Immature natural killer cell (primary cell): ENCODE measurements at places on chromosomes 5 and 9.

GRCh38 chr5:67493676-67494075 lies 297.1 kb upstream of the CD180 start:
- DNase-seq: no peak

DNA sequence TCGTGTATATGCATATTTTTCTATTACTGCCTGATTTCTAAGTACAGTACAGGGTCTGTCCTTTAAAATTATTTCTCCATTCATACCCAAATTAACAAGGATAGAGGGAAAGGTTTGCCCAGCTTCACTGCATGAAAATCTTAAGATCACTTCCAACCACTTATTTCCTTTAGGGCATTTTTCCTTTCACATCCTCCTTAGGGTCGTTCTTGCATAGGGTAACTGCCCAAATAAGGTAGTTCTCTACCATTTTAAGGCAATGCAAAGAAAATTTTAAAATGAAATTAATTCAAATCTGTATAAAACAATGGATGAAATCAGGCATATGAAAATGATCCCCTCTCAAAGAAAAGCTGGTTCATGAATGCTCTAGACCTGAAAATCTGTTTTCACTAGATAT lies 4.1 kb upstream of the CDC20B start:
- DNase-seq: no peak

DNA sequence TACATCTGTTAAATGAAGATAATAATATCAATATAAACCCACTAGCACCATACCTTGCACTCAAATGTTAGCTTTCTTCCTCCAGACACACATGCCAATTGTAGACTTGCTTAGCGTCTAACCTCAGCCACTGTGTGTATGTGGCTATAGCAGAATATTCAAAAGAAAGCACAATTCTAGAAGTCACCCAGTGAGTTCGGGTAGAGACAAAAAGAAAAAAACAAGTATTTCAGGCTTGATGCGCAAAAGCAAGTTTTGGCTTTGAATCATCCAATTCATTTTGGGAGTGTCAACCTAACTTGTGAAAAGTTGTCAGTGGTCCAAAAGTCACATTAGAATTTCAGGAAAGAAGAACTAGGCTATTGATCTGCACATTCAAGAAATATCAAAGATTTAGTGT lies 167.4 kb downstream of the PRELID2 start:
- DNase-seq: no peak

DNA sequence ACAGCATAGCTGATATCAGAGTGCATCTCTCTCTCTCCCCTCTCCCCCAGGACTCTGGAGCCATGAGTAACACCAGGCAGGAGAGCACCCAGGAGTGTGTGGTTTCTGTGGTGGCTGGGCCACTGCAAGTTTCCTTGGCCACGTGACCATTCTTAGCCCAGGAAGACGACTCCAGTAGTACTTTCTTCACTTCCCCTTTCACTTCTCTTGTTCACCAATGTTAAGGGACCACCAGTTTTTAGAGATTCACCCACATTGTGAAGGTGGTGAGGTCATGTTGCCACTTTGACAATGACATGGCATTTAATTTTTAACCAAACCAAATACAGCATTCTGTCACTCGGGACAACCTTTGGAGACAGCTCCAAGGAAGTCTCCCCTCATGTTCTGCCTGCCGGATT lies 17.9 kb upstream of the DAPK1 start:
- DNase-seq: no peak

DNA sequence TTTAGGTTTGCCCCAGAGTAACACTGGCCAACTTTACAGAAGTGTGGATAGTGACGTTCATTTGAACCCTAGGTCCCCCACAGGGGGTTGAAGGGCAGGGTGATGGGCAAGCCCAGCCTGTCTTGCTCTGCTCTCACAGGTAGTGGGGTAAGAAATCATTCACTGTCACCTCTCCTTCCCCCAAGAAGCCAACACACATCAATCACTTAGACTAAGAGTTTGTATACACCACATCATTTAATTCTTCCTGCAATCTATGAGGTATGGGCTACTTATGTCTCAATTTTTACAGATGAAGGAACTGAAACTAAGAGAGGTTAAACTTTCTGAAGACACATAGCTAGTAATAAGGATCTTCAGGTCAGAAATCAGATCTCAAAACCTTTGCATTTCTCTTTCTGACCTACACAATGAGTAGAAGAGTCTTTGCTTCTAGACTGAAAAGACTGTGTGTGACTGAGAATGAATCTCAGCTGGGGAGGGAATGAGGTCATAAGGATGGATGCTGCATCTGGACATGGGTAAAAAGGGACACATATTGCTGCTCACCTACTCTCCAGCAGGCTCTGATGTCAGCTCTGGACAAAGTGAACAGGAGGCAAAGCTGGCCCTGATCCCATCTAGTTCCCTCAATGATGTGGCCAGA lies 81.0 kb upstream of the EQTN start:
- no peak for DNase-seq

DNA sequence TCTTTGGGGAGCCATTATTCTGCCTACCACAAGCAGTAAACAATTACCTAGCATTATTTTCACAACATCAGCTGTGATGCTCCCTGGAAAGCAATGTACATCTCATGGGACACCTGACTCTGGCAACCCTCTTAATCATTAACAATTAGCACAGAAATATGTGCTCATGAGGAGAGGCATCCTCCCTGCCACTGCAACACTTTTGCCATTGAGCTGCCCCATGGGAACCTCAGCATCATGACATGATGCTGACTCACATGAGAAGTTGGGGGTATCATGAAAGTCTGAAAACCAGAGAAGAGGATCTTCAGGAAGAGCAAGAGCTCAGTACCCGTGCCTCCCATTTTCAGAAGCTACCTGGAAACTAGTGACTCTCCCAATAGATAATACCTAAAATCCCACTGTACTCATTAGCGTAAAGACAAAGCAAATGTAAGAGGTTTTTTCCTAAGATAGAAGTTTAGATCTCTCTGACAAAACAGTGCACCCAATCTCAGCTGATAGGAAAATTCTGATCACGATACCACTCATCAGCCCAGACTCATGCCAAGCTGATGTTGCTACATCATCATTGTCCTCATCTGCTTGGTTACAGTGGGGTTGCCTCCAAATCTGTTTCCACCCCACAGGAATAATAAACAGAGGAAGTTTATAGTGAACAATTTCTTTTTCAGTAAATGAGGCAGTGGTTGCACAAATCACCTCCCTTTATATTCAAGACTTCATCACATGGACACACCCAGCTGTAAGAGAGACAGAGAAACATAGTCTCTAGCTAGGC lies 244.5 kb downstream of the NR2F1-AS1 start:
- DNase-seq: no peak

DNA sequence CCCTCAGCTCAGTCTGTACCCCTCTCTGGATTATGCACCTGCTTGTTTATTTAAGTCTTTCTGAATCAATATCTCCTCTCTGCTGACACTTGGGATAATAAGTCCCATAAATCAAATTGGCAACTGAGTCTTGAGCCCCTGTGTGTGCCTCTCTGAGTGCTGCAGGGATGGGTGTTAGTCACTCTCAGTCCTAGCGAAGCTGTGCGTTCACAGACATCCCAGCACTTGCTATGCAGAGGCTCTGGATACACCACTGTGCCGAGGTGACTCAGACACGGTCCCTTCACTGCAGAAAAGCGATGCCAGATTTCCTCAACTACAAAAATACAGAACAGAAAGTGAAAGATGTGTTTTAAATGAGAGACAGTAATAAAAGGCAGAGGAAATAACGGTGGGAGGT lies 4.1 kb upstream of the KCNMB1 start:
- DNase-seq: no peak

- no peak for DNase-seq
These were observed 36.0 kb upstream of the IL7R start for GRCh38 chr5:35820735-35821134.

DNA sequence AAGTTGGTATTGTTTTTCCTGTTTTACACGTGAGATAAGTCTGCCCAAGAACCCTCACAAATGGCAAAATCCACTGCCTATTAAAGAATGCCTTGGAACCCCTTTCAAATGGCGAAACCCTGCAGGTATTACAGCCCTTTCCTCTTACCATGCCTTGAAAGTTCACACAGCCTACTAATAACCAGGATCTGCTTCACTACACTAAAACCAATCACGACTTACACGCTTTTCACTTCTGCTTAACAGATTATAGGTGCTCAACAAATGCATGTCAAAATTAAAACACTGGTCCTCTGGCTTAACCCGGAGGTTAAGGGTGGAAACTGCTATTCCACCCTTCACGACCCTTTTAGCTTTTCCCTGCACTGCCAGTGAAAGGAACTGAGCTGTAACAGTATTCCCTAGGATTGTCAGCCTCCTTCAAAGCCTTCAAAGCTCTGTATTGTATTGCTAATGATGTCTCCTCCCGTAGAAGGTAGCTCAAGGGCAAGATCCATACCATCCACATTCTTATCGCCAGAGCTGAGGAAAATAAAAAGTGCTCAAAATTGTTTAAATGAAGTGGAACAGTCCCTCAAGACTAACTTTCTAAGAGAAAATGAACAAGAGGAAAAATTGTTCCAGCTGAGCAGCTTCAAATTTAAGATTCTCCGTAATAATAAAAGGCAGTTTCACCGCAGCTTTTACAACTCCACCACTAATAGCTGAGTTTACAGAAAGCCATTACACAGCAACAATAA lies 997 bp downstream of the AUH start:
- DNase-seq: no peak

DNA sequence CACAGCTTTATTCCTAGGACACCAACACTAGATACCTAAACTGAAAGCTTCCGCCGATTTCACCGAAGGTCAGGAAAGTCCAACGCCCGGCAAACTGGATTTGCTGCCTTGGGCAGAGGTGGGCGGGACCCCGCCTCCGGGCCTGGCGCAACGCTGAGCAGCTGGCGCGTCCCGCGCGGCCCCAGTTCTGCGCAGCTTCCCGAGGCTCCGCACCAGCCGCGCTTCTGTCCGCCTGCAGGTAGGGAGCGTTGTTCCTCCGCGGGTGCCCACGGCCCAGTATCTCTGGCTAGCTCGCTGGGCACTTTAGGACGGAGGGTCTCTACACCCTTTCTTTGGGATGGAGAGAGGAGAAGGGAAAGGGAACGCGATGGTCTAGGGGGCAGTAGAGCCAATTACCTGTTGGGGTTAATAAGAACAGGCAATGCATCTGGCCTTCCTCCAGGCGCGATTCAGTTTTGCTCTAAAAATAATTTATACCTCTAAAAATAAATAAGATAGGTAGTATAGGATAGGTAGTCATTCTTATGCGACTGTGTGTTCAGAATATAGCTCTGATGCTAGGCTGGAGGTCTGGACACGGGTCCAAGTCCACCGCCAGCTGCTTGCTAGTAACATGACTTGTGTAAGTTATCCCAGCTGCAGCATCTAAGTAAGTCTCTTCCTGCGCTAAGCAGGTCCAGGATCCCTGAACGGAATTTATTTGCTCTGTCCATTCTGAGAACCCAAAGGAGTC lies at the start of gene CD274:
Gene CD274, plus strand, starts transcription at position 184 of the 733 bp plus-strand sequence. CDS start 5,572 bp downstream, outside the sequence.
- DNase-seq: peak; percentile 81

DNA sequence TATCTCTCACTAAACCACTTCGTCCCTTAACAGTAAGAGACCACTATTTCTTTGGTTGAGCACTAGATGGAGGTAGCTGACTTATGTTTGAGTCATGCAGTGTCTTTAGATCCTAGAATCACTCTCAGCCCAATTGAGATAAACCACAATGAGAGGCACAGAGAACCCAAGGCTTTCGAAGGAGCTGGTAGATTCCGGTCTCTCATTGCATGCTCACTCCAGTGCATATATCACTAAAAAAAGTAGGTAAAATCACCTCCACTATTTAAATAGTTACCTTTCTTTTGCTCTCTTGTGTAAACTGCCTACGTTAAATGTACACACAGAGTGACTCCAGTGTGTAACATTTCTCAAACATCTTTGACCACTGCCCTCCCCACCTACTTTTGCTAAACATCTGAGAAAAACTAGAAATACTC lies 27.6 kb downstream of the ACTL7A start:
- no peak for DNase-seq

DNA sequence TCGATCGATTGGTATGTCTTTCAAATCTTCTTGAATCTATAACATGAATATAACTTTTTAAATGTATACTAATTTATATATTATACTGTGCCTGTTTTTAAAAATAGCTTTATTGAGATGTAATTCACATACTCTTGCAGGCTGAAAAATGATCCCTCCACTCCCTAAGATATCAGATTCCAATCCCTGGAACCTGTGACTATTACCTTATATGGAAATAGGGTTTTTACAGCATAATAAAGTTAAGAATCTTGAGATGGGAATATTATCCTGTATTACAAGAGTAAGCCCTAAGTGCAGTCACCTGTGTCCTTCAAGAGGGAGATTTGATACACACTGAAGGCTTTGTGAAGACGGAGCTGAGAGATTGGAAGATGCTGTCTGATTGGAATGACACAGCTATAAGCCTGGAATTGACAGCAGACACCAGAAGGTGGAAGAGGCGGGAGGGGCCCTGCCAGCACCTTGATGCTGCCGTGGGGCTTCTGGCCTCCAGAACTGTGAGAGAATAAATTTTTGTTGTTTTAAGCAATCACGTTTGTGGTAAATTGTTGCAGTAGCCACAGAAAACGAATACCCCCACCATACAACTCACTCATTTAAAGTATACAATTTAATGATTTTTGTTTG lies 161.3 kb downstream of the RMI1 start:
- DNase-seq: no peak

GRCh38 chr5:175202463-175203068 lies 241.4 kb downstream of the DRD1 start:
- no peak for DNase-seq

GRCh38 chr5:66284588-66285342 lies 140.7 kb downstream of the SREK1 start:
- DNase-seq: no peak
